ENCODE measurements at places on chromosomes 7 and 10.

DNA sequence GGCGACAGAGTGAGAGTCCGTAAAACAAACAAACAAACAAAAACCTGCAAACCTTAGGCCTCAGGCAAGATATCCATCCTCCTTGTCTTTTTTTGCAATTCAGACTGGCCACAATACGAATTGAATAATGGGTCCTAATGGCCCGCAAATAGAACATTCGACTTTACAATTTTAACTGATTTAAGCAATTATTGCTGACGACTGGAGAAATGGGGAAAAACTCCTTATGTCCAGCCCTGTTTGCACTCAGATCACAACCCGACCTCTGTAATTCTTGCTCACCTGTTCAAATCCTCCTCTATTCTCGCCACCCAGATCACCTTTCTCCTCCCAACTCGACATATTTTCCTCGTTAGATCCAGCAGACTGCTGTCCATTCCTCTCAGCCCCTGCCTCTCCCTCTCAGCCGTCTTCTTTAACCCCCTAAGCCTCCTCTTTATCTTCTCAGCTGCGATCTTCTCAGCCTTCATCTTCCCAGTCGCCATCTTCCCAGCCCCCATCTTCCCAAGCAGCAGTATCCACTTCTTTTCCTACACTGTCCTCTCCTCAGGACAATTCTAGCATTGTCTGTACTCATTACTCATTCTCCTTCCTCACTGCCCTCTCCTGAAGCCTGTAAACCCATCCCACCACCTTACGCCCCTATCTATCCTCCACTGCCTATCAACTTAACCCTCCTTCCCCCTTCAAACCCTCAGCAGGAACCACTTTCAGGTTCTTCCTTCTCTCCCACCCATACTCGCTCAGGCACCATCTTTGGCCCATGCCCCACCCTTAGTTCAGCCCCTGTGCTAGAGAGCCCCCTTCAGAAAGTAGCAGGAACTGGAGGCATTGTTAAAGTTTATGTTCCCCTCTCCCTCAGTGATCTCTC is 61.8 kb downstream of the LRRC17 start:
- DNase-seq: no peak

DNA sequence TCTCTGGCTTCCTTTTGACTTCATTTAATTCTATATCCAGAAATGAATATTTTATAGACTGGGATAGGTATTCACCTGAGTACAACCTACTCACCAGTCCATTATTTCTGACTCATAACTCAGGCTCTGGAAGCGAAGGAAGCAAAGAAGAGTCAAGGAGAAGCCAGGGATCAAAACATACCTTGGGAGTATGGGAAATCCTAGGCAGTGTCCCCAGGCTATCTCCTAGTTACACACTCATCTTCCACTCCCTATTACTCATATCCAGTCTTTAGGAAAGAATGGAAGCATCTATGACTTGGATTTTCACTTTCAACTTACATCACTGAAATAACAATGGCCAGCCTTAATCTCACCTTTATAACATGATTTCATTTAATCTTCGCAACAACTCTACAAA is 40.9 kb upstream of the ELAPOR2 start:
- no peak for DNase-seq

GRCh38 chr7:37262181-37262580 is 186.5 kb downstream of the ELMO1 start:
- DNase-seq: no peak

GRCh38 chr7:152588350-152588749 is 87.6 kb downstream of the XRCC2 start:
- no peak for DNase-seq

DNA sequence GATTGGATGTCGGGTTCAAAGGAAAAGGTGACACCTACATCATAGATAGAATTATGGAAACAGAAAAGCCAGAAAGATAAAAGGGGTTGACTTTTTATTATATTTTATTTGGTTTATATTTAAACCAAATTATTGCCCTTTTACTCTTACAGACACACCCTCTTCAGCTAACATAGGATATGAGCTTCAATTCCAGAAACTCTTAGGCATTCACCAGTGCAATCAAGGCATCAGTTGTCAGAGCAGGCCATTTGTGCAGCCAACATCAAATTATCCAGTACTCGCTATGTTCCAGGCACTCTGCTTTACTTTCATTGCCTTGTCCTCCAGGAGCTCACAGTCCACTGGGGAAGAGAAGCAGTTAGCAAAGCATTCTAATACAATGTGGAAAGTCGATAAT is 347.5 kb downstream of the TFEC start:
- DNase-seq: no peak

DNA sequence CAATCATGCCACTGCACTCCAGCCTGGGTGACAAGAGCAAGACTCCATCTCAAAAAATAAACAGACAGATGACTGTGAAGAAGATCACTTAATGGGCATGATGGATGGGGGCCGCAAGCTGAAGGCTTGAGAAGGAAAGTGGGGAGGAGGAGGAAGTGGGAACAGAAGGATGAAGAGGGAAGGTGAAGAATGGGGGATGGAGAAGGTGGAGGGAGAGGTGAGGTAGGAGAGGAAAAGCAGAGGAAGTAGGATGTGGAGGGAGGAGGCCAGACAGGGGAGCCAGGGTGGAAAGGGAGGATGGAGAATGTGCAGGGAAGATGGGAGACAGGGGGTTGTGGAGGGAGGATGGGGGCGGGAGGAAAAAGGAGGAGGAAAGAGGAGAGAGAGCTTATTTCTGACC is 68.8 kb downstream of the SVOPL start:
- DNase-seq: no peak

GRCh38 chr7:7176406-7177043 is 5.8 kb upstream of the C1GALT1 start:
- peak; percentile 23 for DNase-seq

DNA sequence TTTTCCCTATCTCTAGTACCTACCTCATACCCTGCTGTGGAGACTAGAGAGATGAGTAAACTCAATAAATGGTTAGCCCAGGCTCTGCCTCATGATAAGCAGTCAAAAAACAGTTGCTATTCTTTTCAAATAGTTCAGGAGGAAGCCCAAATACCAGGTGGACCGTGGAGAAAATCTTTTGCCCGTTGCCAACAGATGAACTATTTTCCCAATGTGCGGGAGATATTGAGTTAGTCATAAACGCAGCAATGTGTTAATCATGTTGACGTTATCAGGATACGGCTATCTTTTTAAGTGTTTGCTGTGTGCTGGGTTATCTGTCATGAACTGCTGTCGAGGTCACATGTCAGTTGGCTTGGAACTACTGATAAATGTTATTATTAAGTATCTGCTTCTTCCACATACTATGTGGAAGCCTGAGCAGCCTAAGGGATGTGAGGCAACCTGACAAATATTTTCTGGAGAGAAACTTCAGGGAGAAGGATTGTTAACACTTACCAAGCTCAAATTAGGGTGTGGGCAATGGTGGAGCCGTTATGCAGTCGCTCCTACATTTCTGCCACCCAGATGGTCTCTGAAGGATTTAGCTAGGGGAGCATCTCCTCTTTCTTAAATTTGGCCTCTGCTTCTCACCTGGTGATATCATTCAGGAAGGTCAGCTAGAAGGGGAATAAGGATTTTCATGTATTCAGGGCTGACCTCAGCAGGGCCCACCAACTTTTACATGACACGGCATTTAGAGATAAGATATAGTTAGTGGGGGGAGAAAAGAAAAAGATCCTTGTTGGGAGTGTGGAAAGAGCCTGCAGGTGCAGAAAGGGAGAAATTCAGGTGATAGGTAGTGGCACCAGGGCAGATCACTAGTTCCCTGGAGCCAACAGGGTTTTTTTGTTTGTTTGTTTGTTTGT is 33.5 kb upstream of the SLC26A3 start:
- DNase-seq: no peak

DNA sequence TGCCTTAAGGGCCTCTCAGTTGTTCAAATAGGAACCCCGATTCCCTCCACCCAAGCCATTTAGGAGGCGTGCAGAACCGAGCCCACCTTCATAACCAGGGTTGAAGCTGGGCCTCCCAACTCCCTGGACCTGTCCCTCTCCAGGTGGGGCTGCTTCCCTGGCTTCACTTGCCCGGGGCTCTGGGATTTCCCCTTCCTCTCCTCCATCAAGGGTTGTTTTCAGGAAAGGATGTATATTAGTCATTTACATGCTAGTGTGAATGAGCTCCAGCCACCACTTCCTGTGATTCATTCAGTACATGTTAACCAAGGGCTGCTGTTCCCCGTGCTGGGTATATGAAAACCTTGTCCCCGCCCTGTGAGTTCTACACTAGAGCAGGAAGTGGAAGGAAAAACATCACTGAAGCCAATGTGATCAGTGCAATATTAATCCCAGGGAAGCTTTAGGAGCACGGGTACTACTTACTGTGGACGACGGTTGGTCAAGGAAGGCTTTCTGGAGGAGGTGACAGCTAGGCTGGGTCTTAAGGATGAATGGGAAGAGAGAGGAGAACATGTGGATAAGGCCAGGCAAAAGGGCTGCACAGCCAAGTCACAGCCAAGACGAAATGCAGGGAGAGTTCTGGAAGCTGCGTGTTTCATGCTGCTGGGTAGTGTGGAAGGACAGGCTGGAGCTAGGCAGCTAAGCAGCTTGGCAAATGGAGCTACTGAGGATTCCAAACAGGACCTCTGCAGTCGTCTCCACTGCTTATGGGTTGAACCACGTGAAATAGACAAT is 150.1 kb upstream of the SHH start:
- no peak for DNase-seq

- peak; percentile 76 for DNase-seq
Observed at GRCh38 chr7:115060095-115060870, 138.4 kb downstream of the MDFIC start.

- DNase-seq: no peak
Observed at GRCh38 chr10:1358860-1359625, 302.9 kb downstream of the WDR37 start.

- no peak for DNase-seq
Observed at GRCh38 chr10:64863836-64864235, 1342.6 kb downstream of the REEP3 start.

DNA sequence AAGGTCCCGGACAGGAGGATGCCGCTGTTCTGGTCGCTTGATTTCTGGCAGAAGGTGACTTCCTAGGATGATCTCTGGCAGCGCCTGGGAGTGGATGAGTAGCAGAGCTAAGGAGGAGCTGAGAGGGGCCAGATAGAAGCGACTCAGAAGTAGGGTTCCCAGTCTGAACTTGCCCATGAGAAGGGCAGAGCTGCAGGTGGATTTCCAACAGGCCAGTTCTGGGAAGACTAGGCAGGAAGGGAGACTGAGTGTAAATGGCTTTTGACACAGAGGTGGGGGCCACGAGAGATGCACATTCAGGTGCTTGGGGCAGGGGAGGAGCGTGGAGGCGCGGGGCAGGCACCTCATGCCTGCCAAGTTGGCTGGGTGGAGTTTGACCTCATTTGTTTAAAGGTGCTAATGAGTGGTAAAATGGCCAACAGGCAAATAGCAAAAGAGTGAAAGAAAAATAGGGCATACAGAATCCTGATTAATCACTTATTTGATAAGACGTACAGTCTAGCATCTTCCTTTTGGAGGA is 58.8 kb downstream of the SHH start:
- DNase-seq: no peak

GRCh38 chr7:952548-953441 is 1.7 kb downstream of the ADAP1 start:
- no peak for DNase-seq

DNA sequence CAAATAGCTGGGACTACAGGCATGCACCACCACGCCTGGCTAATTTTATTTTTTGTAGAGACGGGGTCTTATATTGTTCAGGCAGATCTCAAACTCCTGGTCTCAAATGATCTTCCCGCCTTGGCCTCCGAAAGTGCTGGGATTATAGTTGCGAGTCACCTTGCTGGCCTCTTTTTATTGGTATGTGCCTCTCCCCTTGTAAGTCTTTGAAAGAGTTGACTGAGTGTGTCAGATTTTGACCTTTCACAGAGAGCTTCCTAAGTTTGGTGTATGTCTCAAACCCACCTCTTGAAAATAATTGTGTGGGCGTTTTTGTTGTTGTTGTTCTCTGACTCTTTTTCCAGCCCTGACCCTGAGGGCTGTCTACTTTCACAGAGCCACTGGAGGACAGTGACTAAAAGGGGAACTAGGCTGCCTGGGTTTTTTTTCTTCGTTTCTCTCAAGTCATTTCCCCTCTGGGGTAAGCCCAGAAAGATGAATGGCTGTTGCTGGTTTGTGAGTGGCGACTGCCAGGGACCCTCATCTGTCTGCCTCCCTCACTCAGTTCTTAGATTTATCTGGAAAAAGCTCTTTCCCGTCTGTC is 262.8 kb downstream of the ZEB1 start:
- no peak for DNase-seq

DNA sequence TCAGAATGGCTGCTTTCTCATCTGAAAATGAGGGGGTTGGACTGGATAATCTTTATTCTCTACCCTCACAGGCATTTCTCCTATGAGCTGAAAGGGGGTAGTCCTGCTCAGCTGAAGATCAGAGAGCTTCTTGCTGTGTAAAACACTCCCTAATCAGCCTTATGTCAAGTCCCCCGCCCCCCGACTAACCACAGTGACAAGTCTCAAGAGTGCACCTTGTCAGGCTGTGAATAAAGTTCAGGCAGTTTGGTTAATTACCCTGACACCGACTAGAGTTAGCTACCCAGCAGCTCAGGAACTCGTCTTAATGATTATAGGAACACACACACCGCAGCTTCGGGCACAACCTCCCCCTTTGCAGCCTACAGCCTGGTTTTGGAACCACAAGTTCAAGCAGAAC is 513.7 kb downstream of the RPS24 start:
- DNase-seq: no peak

GRCh38 chr7:157189405-157189804 is 50.7 kb downstream of the UBE3C start:
- no peak for DNase-seq

GRCh38 chr10:71179382-71179781 is 33.0 kb upstream of the UNC5B start:
- DNase-seq: no peak

GRCh38 chr7:120521761-120522737 is 249.1 kb downstream of the KCND2 start:
- no peak for DNase-seq

DNA sequence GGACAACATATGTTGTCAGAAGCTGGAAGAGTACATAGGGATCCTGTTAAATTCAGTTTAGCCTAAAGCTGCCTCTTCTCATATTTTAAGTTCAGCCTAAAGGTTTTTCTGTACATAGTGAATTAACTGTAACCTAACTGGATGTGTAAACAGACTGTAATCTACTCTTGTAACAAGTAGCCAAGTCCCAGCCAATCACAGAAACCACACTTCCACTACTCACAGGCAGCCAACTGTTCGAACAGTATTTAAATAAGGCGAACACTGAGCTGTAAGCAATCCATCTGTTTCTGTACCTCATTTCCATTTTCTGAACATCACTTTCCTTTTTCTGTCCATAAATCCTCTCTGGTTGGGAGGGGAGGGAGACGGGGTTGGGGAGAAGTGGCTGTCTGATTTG is 15.0 kb upstream of the STN1 start:
- no peak for DNase-seq

DNA sequence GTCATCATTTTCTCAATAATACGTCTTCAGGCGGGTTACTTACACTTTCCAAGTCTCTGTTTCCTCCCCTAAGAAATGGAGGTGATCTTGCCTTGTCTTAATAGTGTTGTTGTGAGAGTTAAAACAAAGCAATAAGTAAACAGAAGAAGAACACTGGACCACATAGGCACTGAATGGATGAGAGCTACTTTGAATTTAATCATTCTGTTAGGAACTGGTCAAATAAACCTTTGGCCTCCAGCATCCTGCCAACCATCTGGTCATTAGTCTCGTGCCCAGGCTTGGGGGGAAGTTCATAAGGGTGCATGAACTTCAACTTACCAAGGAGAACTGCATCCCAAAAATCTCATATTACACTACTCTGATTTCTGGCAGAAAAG is 109.4 kb upstream of the C7orf33 start:
- DNase-seq: no peak

Data from SIG-M5 (cell line).